ENCODE measurements at places on chromosomes 3 and 15. TPM values are rescaled to one million over a fixed set of nuclear protein-coding genes. Genes with fewer than 3 reads are reported as not detected.

GRCh38 chr15:66563126-66563525, 2.7 kb downstream of the LCTL start:
- DNase-seq, result no peak

LDHAL6B gene
- total RNA-seq, result not detected

GLDN gene
- total RNA-seq, result not detected

SLC24A5 gene
- not detected for total RNA-seq
